Mammary microvascular endothelial cell (primary cell): ENCODE measurements at places on chromosomes 12 and 14. TPM values are rescaled to one million over a fixed set of nuclear protein-coding genes. Genes with fewer than 3 reads are reported as not detected.

TMTC1 gene
- 6.6 and 9.3 TPM in 2 replicates for total RNA-seq

YLPM1 gene
- total RNA-seq = 20.5 and 21.8 TPM in 2 replicates

SLCO1B1 gene
- not detected in 2 replicates for total RNA-seq

RTN1 gene
- total RNA-seq = 0.25 and 0.87 TPM in 2 replicates

GLTP gene
- total RNA-seq = 62.4 and 71.0 TPM in 2 replicates

SLC38A2 gene
- total RNA-seq = 202 and 216 TPM in 2 replicates
